ENCODE measurements at places on chromosomes 3 and 15. TPM values are rescaled to one million over a fixed set of nuclear protein-coding genes. Genes with fewer than 3 reads are reported as not detected.

Gene POLR2H
- total RNA-seq: 74.7 TPM

Gene MNS1
- 0.53 TPM for total RNA-seq

Gene CD200
- total RNA-seq: 0.92 TPM

Gene CHCHD6
- total RNA-seq: 17.6 TPM

Gene AQP9
- total RNA-seq: not detected

Gene APOD
- 8.6 TPM for total RNA-seq

Gene CAMK1
- 16.5 TPM for total RNA-seq

Gene GOLGA8K
- 1.5 TPM for total RNA-seq

Gene GOLGA8G
- total RNA-seq: not detected

Gene TRPM1
- total RNA-seq: not detected

Gene SEMA5B
- not detected for total RNA-seq

Gene ACOX2
- 0.10 TPM for total RNA-seq

Gene CCDC39
- not detected for total RNA-seq

Gene PLSCR5
- not detected for total RNA-seq

All from glomerular endothelial cell (primary cell).